ENCODE measurements at places on chromosomes 7 and 10. TPM values are rescaled to one million over a fixed set of nuclear protein-coding genes. Genes with fewer than 3 reads are reported as not detected.

GRCh38 chr7:69208848-69209247 lies 389.4 kb upstream of the AUTS2 start:
- DNase-seq: no peak

PHKG1 gene
- not detected for polyA plus RNA-seq

GRCh38 chr7:49783446-49783845 lies 10.0 kb downstream of the VWC2 start:
- no peak for DNase-seq

- no peak for DNase-seq
These were observed 9.7 kb downstream of the ZYX start for GRCh38 chr7:143390773-143391317.

DNA sequence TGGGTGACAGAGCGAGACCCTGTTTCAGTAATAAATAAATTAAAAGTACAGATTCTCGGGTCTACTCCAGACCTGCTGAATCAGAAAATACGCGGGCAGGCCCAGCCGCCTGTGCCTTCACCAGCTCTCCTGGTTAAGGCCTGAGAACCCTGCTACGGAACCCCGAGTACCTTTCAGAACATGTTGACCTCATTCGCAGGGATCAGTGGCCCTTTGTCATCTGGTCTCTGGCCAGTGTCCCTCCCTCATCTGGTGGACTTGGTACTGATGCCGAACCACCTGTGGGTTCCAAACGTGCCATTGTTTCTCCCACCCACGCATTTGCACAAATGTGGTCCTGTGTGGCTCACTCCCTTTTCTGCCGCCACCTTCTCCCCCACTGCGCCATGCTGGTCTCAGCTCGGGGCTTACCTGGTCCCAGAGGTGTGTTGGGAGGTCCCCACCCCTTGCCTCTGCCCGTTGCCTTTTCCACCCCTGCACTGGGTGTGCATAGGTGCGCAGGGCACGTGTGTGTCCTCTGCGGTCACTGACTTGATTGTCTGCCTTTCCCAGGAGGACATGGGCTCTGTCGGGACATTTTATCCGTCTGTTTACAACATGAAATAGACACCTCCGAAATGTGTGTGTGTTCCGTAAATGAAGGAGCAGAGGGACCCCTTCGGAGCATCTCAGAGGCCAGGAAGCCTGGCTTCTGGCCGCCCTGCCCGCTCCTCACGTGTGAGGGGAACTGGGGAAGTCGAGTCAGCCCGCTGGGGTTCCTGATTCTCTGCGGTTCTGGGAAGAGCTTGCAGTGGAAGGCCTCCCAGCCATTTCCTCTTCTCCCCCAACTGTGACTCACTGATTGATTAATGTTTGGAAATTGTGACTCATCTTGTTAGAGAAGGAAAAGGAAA lies 135.2 kb downstream of the CUX1 start:
- DNase-seq: peak; percentile 66

DNA sequence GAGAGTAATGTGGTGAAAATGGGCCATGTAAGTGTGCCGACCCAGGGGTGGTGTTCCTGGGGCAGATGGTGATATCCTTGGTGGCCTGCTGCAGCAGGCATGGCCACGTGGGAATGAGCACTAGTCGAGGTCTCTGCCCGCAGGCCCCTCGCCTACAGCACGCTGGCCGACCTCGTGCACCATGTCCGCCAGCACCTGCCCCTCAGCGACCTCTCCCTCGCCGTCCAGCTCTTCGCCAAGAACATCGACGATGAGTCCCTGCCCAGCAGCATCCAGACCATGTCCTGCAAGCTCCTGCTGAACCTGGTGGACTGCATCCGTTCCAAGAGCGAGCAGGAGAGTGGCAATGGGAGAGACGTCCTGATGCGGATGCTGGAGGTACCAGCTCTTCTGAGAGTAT lies 30.3 kb downstream of the TRRAP start:
- no peak for DNase-seq

DNA sequence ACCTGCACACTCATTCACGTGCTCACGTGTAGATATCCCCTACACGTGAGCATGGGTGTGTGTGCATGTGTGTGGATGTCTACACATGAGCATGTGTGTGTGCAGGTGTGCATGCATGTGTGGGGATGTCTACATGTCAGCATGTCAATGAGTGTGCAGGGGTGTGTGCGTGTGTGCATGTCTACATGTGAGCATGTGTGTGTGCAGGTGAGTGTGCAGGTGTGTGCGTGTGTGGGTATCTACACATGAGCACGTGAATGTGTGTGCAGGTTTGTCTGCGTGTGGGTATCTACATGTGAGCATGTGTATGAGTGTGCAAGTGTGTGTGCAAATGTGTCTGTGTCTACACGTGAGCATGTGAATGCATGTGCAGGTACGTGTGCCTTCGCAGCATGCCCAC lies 274.8 kb downstream of the PTPRN2 start:
- DNase-seq: no peak

- DNase-seq: no peak
These were observed 60.4 kb downstream of the PTN start for GRCh38 chr7:137283153-137283552.

MMP21 gene
- polyA plus RNA-seq: not detected

- no peak for DNase-seq
These were observed 97.3 kb downstream of the CDK6 start for GRCh38 chr7:92739091-92739490.

- no peak for DNase-seq
These were observed 81.3 kb downstream of the VWDE start for GRCh38 chr7:12322284-12322902.

DNA sequence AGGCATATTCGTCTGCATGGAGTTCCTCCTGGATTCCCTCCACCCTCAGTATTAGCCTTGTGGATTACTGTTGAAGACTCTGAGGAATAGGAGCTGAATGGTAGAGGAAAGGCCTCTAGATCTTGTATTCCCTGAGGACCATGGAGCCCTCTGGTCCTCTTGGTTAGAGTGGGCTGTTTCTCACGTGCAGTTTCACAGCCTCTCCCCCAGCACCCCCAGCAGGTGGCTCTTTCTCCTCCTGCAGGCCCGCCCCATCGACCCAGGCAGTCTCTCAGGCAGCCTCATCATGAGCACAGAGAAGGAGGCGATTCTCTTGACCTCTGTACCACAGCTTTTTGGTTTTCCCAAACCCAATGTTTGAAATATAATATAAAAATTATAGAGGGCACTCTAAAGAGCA lies 102.0 kb downstream of the WNT2 start:
- DNase-seq: no peak

- no peak for DNase-seq
These were observed 1.6 kb upstream of the KNDC1 start for GRCh38 chr10:133158437-133158755.

GRCh38 chr7:104352736-104353135 lies 24.3 kb downstream of the LHFPL3 start:
- no peak for DNase-seq

DNA sequence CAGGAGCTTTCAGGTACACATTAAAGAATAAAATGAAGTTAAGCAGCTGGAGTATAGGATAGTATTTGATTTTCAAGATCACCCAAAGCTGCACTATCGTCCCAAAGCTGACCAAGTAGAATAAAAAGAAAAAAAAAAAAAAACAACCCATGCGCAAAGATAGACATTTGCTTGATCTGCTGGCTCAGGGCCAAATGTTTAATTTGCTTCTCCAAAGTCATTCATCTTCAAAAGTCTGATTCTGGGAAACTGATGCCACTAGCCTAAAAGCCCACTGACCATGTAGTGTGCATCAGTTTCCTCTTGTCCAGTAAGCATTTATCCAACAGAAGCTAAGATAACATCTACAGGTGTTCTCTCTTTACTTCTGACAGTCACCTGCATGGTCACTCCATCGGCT lies 14.5 kb downstream of the MEST start:
- no peak for DNase-seq

CRYGN gene
- polyA plus RNA-seq: not detected

TAS2R41 gene
- not detected for polyA plus RNA-seq

- DNase-seq: peak; percentile 96
These were observed 458.8 kb downstream of the SORCS1 start for GRCh38 chr10:106705681-106706100.

TMEM176B gene
- 542 TPM for polyA plus RNA-seq

DNA sequence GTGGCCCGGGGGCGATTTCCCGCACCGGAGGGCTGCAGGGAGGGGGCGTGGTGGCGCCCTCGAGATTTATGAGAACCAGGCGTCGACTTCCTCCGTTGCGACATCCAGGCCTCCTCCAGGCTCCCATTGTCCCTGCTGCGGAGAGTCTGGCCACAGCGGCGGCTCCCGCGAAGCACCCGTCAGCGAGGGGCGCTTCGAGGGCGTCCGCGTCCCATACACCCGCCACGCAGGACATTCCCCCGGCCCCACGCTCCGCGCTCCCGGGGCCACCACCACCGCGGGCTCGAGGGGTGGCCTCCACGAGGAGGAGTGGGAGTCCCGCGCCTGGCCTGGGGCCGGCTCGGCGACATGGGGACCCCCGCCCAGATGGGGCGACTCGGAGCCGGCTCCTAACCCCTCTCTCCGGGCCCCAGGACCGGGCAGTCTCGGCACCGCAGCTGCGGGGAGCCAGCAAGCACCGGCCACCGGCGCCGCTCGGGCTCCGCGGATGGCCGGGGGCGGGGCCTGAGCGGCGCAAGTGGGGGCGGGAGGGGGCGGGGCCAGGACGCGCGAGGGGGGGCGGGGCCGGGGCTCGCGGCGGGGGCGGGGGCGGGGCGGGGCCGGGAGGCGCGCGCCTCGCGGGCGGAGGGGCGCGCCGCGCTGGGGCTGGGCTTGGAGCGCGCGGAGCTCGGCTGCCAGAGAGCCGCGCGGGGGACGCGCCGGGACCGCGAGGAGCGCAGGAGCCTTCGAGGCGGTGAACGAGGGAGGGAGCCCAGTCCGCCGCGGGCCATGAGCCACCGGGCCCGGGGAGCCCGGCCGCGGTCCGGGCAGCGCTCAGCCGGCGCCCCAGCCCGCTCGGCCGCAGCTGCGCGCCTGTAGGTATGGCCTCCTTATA lies at the start of gene SH2B2:
TSS of gene SH2B2 (plus strand) at position 632 of the 874 bp plus-strand sequence. CDS start 13,683 bp downstream, outside the sequence.
- peak; percentile 89 for DNase-seq

GNAT3 gene
- polyA plus RNA-seq: not detected

ATG9B gene
- 0.19 TPM for polyA plus RNA-seq

SPDYE9 gene
- polyA plus RNA-seq: not detected

DNA sequence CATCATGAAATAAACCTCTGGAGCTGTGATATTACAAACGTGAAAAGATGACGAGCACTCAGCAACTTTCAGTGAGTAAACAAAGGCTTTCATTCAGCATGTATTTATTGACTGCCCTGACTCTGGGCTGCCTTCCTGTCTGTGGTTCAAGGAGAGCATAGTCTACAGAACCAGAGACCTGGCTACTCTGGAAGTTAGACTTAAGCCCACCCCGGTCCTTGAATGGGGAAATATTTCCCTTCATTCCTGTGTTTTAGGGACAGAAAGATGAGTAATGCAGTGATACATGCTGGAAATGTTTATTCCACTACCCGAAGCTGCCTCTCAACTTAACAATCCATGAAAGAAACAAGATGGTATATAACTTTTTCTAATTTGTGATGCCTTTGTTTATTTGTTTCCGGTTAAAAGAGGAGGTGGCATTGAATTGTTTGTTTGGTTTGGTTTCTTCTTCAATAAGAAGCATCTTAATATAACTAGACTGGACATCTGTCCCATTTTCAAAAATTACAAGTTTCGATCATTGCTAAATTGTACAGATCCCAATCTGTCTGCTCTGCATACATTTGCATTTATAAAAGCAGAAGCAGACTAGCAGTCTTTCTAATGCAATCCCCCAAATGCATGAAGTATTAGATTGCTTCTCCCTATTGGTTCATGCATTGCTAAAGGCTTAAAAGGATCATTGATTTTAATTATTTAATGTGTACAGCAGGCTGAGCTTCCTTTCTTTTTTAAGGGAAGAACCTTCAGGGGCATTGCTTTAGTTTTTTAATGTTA lies 57.7 kb downstream of the TRUB1 start:
- no peak for DNase-seq

C7orf57 gene
- polyA plus RNA-seq: not detected

ADAP1 gene
- 36.4 TPM for polyA plus RNA-seq
